ENCODE measurements at places on chromosomes 12 and 14.
A peak's percentile ranks its signal among the peaks of the same experiment; 100 is the strongest.

DNA sequence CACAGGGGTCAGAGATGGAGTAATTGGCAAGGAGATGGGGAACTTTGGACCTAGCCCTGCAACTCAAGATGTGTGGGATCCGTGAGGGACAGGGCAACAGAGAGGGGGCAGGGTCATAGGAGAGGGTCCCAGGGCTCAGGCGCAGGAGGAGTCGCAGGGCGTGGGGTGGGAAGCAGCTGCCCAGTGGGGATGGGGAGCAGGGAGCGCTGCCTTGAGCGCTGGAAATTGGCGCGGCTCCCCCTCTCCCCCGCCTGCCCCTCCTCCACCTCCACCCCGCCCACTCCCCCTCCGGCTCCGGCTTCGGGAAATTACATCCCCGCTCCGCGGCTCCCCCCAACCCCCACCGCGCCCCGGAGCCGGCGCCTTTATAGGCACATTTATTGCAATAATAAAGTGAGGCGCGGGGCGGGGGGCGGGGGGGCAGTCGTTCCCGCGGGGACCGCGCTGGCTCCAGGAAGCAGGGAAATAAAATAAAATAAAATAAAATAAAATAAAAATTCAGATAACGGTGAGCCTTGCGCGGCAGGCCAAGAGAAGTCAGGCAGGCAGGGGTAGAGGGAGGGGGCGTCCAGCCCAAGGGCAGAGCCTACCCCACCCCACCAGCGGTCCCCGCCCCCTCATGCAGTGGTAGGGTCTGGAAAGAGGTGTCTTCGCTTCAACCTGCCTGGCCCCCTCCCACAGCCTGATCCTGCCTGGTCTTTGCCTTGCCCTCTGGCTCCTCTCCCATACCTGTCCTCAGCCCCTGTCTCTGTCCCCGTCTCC lies 3.6 kb downstream of the NXPH4 start:
- no peak for DNase-seq

DNA sequence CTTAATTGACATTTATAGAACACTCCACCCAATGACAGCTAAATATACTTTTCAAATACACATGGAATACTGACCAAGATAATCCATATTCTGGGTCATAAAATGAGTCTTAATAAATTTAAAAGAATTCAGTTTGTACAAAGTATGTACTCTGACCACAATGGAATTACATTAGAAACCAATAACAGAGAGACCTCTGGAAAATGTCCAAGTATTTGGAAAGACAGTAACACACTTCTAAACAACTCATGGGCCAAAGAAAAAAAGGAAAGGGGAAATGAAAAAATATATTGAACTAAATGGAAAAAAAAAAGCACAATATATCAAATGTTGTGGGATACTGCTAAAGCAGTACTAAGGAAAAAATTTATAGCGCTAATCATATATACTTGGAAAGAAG lies 52.0 kb downstream of the CRACR2A start:
- no peak for DNase-seq

GRCh38 chr14:32702562-32702961 lies 236.1 kb upstream of the NPAS3 start:
- DNase-seq = peak; percentile 1

GRCh38 chr14:70086685-70087379 lies 101.9 kb downstream of the SLC8A3 start:
- DNase-seq = no peak

DNA sequence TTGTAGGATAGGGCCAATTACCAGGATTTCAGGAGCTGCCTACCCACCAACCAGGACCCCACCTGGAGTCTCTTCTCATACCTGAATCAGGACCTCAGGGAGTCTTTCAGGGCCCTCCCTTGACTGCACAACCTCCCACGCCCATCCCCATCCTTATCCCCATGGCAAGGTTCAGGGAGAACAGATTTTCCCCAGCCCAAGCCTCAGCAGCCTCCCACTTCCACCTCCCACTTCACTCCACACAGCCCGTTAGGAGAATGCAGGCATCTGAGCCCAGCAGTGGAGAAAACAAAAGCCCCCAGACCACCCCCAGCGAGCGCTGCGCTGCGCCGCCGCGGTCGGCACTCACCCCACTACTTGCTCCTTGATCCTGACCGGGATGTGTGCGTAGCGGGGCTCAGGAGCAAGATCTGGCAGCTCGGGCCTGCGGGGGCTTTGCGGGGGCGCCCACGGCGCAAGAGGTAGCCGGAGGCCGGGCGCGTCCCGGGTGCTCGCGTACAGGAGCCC lies 1.4 kb downstream of the B4GALNT1 start:
- no peak for DNase-seq

DNA sequence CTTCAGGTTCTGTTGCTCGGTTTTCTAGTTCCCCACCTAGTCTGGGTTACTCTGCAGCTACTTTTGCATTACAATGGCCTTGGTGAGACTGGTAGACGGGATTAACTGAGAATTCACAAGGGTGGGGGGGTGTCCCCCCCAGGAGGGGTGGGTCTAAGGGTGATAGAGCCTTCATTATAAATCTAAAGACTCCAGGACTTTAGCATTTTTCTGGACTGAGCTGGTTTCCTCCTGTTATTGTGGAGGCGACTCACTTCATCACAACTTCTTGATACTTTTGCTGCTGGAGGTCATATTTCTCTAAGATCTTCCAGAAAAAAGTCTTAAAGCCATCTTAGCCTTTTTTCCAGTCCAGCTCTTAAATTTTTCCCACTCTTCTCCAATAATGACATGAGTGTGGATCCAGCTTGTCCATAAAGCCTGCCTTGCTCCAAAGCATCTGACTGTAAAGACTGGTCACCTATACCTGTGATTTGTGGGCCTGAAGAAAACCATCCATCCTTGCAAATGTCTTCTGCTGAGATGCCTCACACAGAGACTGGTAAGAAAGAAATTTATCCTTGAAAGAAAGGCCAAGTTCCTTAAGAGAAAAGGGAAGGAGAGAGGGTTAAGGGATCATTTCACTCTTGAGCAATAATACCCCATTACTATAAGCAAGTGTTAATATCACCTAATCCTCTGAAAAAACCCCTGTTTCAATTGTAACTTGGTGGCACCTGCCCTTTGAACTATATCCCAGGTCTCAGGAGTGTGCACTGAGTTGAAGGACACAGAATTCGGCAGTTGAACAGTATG lies 19.7 kb upstream of the SLC2A14 start:
- DNase-seq = no peak

GRCh38 chr12:111211910-111212757 lies 156.8 kb downstream of the PHETA1 start:
- DNase-seq = no peak

- DNase-seq = no peak
Observed at GRCh38 chr12:19304149-19304750, 135.0 kb upstream of the AEBP2 start.

DNA sequence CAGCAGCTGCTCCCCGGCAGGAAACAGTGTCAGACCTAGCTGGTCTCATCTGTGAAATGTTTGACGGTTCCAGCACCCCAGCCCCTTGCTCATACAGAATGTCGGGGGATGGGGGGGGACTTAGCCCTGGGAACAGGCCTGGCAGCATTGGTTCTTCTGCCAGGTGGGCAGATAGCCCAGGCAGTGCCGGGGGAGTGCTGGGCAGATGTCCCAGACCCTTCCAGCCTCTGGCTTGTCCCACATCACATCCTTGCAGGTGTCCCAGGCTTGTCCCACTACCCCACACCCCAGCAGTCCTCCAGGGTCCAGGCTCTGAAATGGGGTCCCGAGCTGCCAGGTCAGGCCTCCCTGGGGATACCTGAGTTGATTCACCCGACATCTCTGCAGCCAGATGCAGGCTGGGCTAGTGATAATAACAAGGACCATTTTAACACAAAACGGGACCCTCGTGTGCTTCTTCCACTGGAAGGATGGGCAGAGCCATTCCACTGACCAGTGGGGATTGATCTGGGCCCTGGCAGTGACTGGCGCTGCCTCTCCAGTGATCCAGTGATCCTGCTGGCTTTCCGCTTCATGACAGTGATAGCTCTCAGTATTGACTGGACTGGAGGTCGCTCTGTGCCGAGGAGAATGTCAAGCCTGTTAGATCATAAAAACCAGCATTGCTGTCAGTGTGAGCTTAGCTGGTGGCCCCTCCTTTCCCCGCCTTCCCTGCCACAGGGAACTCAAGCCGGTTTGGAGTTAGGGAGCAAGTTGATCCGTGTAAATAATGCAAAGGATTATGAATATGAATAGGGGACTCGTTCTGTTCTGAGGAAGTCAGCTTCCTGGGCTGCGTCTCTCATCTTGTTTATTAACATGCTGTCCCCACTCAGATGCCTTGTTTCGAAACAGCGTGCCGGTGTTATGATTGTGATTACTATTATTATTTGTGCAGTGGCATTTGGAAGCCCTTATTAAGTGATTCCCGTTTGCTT lies 180.6 kb downstream of the AACS start:
- DNase-seq = no peak

GRCh38 chr14:99327458-99328250 lies 55.7 kb upstream of the BCL11B start:
- DNase-seq = no peak

DNA sequence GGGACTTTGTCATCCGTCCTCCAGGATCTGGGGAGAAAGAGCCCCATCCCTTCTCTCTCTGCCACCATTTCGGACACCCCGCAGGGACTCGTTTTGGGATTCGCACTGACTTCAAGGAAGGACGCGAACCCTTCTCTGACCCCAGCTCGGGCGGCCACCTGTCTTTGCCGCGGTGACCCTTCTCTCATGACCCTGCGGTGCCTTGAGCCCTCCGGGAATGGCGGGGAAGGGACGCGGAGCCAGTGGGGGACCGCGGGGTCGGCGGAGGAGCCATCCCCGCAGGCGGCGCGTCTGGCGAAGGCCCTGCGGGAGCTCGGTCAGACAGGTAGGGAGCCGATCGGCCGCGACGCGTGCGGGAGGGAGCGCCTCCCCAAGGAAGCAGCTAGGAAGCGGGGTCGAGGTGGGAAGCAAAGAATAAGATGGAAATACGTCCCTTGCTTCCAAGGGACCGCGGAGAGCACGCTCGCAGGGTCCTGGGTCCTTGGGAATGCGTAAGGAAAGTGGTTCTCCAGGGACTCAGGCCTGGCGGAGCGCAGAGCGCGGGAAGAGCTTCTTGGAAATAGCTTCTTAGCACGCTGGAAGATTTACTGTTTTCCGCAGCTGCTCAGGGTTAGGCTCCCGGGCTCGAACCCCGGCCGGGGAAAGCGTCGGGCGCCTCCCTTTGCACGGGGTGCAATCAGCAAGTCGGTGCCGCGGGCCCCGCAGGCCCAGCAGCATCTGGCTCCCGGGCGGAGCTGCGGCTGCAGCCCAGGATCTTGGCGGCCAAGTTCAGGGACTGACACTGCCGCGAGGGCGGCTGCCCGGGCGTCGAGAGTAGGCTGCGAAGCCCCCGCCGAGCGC lies 457 bp downstream of the SOCS2 start:
- DNase-seq = no peak

DNA sequence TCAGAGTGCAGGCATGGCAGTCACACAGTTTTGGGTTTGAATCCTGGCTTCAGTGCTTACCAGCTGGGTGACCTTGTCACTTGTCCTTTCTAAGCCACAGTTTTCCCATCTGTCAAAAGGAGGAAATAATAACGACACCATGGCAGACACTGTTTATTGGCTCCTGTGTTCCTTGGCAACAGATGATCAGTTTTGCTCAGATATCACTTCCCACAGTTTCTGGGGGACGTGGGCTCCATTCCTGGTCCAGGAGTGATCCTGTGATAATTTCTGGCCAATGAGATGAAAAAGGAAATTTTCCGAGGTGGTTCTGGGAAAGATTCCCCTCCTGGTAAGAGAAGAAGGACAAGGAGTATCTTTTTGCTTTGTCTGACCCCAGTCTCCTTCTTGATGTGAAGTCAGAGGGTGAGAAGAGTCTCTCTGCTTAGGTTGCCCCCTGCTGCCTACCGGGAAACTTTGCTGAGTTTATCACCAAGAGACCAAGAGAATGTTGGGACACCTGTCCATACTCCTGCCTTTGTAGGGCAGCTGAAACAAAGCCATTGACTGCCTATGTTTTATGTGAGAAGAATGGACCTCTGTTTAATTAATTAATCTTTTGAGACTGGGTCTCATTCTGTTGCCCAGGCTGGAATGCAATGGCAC lies 178.9 kb upstream of the NRXN3 start:
- DNase-seq = no peak

DNA sequence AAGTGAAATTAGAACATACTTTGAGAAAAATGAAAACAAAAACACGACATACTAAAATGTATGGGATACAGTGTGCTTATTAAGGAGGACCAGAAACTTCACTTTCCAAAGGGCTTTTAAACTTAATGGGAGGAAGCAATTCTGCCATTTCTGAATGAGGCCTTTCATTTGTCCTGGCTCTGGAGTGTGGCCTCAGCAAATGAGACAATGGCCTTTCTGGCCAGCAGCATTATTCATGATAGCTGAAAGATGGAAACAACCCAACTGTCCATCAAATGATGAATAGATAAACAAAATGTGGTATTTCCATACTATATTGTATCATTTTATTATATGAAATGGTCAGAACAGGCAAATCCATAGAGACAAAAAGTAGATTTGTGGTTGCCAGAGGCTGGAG lies 338.6 kb downstream of the CEP128 start:
- DNase-seq = no peak

- DNase-seq = no peak
Observed at GRCh38 chr14:24058260-24058950, 6.6 kb downstream of the CARMIL3 start.

GRCh38 chr12:62720025-62720424 lies 214.9 kb downstream of the PPM1H start:
- DNase-seq = no peak

- DNase-seq = no peak
Observed at GRCh38 chr12:21942377-21942703, 1.1 kb upstream of the ABCC9 start.

DNA sequence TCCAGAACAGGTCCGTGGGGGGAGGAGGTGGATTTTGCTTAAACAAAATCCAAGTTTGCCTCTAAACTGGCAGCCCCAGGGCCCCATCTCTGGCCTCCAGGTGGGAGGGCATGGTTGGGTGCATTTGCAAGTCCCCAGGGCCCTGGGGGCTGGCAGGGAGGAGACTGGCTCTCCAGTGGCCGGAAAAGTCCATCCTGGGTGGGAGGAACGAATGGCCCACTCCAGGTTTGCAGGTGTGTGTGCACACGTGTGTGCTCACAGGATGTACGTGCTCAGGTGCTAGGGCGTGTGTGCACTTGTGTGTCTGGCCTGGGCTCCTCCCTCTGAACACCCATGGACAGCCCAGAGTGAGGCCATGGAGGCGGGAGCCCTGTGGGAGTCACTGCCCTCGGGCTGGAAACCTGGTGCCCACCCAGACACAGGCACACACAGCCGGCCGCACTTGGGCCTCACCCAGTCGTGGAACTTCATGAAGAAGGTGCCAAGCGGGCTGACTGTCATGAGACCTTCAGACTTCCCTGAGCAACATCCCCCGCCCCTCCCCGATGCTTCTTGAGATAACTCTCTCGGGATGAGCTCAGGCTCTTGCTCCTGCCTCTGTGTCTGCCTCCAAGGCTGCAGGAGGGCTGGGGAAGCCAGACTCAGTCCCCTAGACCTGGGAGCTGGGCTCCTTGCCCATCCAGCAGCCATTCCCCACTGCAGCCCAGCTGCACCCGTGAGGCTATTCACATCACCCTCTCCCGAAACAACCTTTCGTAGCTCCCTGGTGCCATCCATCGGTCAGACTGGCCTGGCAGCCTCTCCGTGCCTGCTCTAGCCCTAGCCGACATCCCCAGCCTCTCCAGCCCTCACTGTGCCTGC lies 9.4 kb downstream of the AHNAK2 start:
- no peak for DNase-seq
